Amniotic stem cell (primary cell): ENCODE measurements at places on chromosomes 3 and 15.

DNA sequence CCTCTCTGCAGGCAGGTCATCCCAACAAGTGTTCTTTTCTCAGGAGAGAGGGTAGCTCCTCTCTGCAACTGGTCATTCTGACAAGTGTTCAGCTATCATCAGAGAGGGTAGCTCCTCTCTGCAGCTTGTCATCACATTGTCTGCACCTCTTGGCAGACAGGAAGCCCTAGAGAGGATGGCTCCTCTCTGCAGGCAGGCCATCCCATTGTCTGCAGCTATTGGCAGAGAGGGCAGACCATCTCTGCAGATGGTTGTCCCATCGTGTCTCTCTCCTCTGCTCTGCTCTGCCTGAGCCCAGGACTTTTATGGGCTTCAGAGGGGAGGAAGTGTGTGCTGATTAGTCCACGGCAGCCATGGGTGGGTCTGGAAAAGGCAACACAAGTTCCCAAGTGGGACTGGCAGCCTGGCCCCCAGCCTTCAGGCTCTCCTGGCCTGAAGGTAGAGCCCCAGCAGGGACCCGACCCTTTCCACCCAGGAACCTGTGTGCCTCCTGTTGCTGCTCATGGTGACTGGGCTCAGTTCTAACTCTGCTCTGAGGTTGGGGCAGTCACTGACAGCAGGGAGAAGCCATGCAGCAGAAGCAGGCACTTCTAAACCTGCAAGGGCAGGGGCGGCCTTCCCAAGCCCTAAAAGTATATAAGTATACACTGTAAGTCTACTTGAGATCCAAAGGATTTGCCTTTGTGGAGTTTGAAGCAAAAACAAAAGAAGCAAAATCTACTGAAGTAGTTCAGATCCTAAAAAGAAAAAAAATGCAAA, 637.9 kb downstream of the PLOD2 start:
- DNase-seq: no peak

GRCh38 chr3:165336786-165337185, 140.6 kb upstream of the SLITRK3 start:
- no peak for DNase-seq

- DNase-seq: no peak
Observed at GRCh38 chr3:16839271-16840100, 45.3 kb upstream of the PLCL2 start.

- DNase-seq: no peak
Observed at GRCh38 chr3:65788461-65788860, 250.3 kb downstream of the MAGI1 start.

GRCh38 chr15:93467337-93467736, 378.3 kb upstream of the RGMA start:
- DNase-seq: no peak

DNA sequence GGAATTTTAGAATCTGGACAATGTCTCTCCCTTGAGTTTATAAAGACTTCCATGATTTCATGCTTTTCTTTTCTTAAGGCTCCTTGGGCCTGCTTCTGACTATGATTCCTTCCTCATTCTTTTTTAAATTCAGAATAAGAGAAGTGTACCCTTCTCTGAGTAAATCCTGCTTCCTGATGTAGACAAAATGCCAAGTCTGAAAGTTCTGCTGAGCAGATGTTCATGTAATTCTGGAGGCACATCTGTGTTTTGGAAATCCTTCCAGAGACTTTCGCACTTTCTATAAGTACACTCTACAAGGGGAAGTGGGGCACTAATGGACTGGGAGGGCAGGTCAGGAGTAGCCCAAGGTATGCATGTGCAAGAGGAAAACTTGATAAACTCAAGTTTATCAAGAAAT, 24.8 kb downstream of the TPM1 start:
- DNase-seq: no peak

GRCh38 chr3:127829537-127829936, 7.2 kb upstream of the MGLL start:
- no peak for DNase-seq

DNA sequence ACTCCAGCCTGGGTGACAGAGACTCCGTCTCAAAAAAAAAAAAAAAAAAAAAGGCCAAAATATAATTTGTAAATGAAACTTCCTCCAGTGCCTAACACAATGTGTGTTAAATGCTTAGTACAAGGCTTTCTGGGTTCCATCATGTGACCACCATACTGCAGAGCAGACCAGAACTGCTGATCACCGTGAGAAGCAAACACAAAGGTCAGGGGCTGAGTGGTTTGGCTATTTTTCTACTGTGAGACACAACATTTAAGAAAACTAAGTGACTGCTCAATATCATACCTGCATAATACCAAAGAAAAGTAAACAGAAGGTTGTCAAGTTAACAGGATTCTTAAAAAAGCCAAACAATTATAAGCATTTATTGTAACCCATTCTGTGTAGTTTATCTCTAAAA, 13.2 kb downstream of the ABCC5 start:
- no peak for DNase-seq

DNA sequence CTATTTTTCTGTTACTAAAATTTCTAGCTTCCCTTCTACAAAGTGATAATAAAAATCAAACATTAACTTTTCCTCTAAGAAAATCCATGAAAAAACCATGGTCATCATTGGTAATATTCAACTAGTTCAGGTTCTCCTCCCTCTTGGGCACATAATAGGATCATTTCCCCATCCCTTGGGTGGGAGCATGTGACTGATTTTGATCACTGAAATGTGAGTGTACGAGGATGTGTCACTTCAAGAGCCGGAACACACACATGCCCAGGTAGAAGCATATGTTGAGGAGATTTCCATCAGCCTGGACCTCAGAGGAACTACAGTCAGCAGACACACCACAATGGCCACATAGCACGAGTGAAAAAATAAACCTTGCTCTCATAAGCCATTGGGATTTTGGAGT, 36.1 kb downstream of the AP3S2 start:
- DNase-seq: no peak

DNA sequence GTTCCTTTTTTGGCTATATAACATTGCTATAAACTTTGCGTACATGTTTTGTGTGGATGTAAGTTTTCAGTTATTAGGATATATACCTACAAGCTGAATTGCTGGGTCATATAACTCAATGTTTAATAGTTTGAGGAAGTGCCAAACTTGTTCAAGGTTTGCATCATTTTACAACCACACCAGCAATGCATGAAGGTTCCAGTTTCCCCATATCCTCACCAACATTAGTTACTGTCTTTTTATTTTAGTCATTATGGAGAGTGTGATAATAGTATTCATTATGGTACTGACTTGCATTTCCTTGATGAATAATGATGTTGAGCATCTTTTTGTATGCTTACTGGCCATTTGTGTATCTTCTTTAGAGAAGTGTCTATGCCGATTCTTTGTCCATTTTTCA, 112.3 kb downstream of the NR1I2 start:
- DNase-seq: no peak

DNA sequence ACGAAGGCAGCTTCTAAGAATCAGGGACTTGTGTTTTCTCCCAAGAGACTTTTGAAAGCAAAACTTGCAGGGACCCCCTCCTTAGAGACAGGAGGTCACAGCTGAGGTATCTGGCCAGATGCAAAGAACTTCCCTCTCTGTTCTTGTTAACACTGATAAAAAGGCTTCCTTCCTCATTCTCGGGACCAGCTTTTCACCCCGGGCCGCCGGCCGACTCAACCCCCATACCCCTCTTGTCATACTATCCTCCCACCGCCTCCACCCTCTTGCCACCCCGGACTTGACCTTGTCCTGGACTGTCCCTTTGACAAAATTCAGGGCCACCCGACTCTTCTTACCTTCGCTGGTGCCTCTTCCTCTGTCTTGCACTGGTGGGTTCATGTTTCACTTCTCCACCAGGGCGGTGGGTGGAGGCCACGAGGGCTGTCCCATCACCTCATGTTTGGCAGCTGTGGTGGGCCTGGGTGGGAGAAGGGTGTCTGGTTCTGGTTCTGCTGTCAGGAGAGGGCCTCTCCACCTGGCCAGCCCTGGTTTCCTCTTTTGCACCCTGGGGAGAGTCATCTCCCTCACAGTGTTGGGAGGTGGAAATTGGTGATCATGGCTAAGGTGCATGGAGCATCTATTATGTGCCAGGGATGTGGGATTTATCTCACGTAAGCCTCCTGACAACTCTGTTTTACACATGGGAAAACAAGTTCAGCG, 32.5 kb downstream of the BHLHE40 start:
- no peak for DNase-seq

DNA sequence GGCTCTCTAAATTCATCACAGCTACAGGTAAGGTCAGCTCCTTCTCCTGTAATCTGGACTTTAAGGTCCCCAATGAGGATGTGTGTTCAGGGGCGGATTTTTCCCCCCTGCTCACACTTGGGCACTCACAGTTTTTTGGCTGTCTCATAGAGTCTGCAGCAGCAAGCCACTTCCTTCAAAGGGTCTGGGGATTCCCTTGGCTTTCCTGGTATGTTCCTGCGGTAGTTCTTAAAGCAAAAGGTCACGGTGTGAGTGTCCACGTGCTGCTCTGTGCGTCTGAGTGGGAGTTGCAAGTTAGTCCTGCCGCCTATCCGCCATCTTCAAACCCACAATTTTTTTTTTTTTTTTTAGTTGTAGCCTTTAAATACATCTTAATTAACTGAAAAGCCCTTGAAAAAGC, 15.4 kb upstream of the CFAP20DC start:
- no peak for DNase-seq

GRCh38 chr3:48151058-48151806, 37.0 kb downstream of the CDC25A start:
- peak; percentile 71 for DNase-seq

DNA sequence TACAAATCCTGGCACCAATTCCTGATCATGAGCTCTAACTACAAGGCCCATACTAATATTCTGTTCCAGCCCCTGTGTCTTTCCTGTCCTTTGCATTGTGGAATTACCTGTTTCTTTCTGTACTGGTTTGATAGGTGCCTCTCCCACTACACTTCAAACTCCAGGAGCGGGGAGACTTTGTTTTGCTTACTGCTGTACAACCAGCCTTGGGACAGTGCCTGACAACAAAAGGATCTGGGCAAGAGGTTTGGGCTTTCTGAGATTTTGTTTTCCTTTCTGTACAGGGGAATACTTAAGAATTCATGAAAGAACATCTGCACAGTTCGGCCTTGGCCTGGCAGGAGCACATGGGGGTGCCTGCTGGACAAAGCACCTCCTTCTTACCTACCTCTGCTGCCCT, 45.1 kb downstream of the ZDHHC3 start:
- no peak for DNase-seq

GRCh38 chr3:191244242-191244867, 45.3 kb downstream of the OSTN start:
- DNase-seq: peak; percentile 3

GRCh38 chr3:14222900-14223594, 44.4 kb downstream of the LSM3 start:
- no peak for DNase-seq

DNA sequence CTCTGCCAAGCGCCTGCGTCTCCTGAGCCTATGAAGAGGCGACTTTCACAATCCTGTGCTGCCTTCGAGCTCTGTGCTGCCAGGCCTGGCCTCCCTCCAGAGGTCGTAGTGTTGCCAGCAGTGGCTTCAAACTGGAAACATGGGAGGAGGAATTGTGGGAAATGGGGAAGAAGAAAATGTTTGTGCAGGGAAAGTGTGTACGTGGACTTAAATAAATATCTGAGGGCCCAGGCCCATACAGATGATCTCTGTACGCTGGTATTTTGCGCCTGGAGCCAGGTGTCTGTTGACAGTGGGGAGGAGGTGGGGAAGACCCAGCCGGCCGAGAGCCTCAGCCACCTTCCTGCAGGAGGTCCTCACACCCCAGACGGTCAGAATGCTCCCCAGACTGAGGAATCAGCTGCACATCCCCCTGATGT, 44.6 kb downstream of the ZBTB38 start:
- DNase-seq: no peak

- DNase-seq: no peak
Observed at GRCh38 chr15:68369931-68370767, 61.8 kb downstream of the ITGA11 start.

DNA sequence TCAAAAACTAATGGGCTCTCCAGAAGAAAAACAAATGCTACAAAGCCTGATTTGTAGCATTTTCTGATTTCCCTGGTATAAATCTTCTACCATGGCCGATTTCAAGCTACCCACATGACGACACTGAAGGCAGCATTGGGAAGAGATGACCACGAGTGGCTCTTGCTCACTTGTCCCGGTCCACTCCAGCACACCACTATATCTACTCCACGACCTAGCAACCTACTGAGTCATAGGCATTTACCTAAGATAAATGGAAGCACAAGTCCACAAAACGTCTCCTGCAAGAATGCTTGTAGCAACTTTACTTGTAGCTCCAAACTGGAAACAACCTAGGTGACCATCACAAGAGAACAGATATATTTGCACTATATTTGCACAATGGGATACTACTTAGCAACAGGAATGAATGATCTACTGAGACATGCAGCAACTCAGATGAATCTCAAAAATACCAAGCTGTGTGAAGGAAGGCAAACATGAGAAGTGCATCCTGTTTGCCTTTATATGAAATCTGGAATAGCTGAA, 60.8 kb upstream of the HES1 start:
- DNase-seq: no peak

DNA sequence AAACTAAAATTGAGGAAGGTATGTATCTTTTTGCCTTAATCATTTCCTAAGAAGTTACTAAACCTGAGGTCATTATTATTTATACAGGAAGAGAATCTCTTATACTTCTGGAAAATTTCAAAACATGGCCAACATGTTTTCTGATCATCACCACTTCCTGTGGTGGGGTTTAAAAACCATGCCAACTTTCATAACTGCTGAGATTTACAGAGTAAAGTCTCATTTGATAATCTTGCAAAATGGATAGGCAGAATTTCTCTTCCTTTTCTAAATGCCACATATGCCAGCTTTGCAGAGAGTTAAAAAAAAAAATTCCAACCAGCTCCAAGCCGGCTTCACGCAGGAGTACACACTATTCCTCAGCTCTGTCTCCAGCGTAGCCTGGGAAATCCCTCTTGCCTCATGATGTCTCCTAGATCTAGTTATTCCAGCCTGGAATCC, 124.3 kb upstream of the SPRED1 start:
- DNase-seq: no peak

DNA sequence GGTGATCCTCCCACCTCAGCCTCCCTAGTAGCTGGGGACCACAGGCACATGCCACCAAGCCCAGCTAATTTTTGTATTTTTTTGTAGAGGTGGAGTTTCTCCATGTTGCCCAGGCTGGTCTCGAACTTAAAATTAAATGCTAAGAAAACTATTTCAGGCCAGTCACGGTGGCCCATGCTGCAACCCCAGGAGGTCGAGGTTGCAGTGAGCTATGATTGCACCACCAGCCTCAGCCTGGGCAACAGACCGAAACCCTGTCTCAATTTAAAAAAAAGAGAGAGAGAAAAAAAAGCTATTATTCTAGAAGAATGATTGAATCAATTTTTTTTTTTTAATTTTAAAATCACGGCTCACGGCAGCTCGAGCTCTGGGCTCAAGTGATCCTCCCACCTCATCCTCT, 4.7 kb downstream of the SLC51A start:
- no peak for DNase-seq

DNA sequence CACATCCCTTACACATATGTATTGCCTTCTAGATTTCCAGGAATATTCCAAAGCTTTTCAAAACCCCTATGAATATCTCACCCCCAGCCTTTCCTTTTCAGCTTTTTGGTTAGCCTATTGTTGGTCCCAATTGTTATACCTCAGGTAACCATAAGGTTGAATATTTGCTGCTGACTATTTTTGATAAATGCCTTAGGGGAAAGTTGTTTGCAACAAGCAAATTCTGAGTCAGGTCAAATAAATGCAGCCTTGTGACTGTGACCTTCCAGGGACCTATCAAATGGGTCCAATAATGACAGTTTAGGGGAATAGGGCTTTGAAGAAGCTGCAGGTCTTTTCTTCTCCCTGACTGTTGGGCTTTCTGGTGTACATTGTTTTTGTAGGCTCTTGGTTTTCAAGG, 699.7 kb downstream of the NTRK3 start:
- DNase-seq: no peak

GRCh38 chr3:172106989-172107388, 67.6 kb downstream of the FNDC3B start:
- no peak for DNase-seq
